CD4-positive, alpha-beta T cell treated with Interleukin-15 for 1 hour (primary cell): ENCODE measurements at places on chromosomes 4 and X.

DNA sequence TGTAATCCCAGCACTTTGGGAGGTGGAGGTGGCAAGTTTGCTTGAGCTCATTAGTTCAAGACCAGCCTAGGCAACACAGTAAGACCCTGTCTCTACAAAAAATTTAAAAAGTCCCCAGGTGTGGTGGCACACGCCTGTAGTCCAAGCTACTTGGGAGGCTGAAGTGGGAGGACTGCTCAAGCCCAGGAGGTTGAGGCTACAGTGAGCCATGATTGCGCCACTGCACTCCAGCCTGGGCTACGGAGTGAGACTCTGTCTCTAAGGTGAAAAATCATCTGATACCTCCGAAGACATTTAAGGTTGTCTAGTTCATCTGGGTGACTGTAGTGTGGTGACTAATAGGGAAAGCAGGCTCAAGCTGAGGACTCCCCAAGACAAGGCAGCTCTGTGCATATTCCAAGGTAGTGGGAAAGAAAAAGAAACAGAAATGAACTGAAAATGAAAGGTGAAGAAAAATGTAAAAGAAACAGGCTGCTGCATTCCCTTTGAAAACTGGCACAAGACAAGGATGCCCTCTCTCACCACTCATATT, 23.3 kb downstream of the FRYL start:
- no peak for DNase-seq

DNA sequence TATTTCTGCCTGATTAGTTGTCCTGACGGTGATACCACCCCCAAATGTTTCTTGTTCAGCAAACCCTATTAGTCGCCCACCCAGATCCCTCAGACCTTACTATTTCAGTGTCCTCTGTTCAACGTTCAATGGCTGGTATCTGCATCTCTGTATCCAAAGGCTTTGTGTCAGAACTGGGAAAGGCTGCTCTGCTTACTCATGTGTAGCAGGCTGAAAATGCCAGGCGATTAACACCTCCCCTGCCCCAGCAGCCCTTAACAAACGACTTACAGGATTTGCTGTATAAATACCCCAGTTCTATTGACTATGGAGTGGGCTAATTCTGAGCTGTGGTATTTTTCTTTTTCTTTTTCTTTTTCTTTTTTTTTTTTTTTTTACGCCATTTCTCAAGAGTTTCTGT, 415.0 kb downstream of the ZNF674 start:
- no peak for DNase-seq

GRCh38 chrX:136047969-136048368, 62.7 kb downstream of the SLC9A6 start:
- DNase-seq: no peak

DNA sequence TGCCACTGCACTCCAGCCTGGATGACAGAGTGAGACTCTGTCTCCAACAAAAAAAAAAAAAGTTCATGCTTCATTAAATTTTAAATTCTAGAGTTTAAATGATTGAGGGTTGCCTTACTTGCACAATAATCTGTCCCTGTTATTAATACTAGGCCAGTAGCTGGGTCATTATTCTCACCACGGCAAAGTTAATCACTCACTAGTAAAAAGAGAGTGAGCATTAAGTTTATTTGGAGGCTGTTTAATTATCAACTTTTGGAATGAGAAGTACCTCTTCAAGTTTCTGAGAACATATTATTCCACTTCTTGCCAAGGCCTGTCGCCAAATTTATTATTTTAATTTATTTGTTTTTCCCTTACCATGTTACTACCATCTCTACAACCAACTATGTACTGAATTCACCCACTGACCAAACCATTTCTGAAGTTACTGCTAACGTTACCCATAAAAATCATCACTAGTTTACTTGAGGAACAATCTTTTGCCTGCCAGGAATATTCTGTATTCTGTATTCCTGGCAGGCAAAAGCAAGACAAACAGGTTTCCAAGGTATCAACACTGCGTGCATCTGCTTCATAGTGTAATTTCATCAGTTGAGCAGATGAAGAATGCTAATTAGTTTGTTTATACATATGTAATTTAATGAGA, 26.5 kb downstream of the GUCY1A1 start:
- DNase-seq: no peak

DNA sequence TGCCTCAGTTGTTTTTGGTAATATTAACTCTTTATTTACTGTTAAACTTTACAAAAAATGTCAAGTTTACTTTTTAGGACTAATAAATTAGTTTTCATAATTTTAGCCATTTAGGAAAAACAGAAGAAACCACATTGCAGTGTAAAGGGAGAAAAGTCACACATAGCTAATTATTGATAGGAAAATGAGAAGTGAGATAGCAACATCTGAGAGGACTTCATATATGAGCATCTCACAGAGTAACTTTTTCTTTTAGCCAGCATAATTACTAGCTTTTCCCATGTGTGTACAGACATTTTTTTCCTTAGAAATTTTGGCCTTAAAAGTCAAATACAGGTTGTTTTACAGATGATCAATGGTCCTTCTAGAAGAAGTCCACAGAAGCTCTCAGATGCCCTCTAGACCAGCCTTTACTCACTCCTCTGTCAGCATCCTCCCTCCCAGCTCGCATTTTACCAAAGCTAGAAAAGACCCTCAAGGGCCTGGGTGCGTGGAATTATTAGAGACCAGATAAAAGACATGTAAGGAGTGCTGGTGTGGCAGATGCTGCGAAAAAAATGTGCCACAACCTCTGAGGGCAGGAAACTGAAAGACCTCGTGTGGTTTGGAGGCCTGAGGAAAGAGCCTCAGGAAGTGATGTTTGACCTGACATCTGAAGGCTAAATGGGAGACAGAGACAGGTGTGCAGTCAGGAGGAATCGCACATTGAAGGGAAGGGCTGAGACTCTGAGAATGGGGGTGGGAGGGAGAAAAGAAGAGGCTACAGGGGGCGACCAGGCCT, 156.9 kb downstream of the CBR4 start:
- DNase-seq: no peak

- DNase-seq: no peak
Measured at GRCh38 chrX:122626871-122627270, 557.2 kb upstream of the GRIA3 start.

GRCh38 chr4:88054901-88055300, 47.5 kb downstream of the PKD2 start:
- no peak for DNase-seq

- DNase-seq: no peak
Measured at GRCh38 chrX:76802708-76803107, 375.2 kb downstream of the MAGEE1 start.

DNA sequence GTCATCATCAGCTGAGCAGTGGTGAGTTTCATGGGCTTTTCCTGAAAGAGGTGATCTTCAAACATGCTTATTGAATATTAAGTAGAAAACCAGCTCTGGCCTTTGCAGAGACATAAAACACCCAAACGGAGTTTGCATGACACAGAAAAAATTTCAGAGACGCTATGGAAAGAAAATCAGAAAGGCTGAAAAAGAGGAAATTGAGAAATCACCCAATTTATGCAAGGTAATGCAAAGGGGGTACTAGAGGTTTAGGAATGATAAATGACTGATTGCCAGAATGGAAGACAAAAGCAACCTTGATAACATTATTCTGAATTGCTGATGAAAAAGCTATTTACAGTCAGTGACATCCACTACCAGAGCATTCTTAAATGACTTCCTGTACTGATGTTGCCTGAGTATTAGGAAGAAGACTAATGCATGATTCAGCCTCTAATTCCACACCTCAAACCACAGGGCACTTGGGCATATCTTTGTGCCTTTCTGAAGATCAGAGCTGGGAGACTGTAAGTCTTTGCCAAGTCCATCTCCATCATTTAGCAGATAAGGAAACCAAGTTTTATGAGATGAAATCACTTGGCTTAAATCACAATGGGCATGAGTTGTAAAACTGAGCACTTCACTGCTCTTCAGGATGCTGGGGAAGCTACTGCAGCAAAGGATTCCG, 565.7 kb downstream of the PPARGC1A start:
- DNase-seq: no peak

DNA sequence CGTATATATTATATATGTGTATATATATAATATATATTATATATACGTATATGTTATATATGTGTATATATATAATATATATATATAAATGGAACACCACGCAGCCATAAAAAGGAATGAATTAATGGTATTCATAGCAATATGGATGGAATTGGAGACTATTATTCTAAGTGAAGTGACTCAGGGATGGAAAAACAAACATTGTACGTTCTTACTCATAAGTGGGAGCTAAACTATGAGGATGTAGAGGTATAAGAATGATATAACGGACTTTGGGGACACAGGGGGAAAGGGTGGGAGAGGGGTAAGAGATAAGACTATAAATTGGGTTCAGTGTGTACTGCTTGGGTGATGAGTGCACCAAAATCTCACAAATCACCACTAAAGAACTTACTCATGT, 1388.9 kb downstream of the C4orf33 start:
- DNase-seq: no peak
